ENCODE measurements at places on chromosomes 4 and X.

GRCh38 chr4:170887396-170887795 lies 797.6 kb upstream of the AADAT start:
- DNase-seq, result no peak

DNA sequence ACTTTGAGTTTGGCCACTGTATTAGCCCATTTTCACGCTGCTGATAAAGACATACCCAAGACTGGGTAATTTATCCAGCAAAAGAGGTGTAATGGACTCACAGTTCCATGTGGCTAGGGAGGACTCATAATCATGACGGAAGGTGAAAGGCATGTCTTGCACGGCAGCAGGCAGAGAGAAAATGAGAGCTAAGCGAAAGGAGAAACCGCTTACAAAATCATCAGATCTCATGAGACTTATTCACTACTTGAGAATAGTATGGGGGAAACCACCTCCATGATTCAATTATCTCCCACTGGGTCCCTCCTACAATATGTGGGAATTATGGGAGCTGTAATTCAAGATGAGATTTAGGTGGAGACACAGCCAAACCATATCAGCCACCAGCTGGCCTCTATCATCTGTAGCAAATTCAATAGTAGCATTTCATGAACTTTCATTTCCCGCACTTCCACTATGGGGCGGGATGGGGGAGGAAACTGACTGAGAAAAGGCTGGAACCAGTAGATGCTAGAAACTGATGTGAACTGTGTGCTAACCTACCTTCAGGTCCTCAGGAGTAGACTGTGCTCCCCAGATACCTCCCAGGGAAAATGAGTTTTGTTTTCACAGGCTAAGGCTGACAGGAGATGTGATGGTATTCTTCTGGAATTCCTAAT lies 35.3 kb upstream of the LGI2 start:
- no peak for DNase-seq

DNA sequence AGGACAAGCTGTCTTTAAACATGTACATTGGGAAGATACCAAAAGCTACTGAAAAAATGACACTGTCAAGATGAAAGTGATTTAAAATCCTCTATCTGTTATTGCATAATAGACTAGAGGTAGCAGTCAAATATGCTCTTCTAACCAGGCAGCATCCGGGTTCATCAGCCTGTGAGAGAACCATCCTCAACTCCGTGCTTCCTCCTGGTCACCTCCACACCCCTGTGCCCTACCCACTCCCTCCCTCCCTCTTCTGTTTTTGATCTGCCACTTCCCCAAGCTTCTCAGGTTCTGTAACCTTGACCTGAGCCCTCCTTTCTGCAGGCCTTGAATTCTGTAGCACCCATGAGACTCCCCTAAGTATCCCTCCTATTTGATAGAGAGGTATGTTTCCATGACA lies 5.9 kb downstream of the NOX1 start:
- no peak for DNase-seq

- peak; percentile 9 for DNase-seq
These were observed 763.0 kb downstream of the DMD start for GRCh38 chrX:32448320-32448719.

GRCh38 chrX:7330556-7330955 lies 182.6 kb upstream of the PUDP start:
- no peak for DNase-seq

DNA sequence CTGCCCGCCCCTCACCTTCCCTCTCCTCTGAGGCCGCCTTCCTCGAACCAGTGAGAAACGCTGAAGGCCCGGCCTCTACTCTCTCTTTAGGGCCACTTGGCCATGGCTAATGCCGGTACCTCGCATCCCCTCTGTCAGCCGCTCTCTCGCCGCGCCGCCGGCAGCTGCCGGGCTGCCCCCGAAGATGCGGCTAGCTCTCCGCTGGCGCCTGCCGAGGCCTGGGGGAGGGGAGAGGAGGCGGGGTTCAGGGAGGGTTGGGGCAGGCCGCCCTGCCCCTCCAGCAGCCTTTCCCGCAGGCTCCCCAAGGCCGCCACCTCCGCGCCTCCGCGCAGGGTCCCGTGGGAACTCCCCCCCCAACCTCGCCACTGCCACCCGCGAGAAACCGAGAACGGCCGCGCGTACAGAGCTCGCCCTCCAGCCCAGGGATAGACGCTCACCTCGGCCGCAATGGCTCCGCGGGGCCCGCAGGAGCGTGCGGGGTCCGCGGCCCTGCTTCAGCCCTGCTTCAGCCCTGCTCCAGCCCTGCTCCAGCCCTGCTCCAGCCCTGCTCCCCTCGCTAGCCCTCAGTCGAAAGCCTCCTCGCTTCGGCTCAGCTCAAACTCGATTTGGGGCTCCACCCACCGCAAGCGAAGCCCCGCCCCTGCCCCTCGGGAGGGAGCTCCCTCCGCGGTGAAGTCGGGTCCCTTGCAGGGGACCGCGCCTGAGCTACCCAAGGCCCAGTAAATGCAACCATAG lies at the start of gene HUWE1:
TSS of gene HUWE1 (minus strand) at position 569 of the 735 bp plus-strand sequence. CDS start 32,612 bp downstream, outside the sequence.
- DNase-seq, result peak; percentile 75

GRCh38 chr4:86031927-86032326 lies 327.9 kb downstream of the MAPK10 start:
- DNase-seq, result no peak

DNA sequence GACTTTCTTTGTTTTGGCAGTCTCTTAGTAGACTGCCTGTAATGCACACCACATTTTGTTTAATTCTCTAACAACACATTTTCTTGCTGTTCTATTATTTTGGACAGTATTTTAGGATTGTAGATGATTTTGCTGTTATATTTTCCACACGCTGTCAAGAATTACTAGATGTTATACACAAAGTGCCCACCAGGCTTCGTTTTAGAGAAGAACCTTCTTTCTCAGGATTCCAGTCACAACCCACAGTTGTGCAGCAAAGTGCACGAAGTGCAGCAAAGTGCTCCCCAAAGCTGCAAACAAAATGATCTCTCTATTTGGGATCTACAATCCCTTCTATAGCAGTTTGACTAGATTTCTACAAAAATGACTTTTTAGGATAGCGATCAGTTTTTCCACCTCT lies 2.4 kb downstream of the ZNF141 start:
- DNase-seq, result no peak

DNA sequence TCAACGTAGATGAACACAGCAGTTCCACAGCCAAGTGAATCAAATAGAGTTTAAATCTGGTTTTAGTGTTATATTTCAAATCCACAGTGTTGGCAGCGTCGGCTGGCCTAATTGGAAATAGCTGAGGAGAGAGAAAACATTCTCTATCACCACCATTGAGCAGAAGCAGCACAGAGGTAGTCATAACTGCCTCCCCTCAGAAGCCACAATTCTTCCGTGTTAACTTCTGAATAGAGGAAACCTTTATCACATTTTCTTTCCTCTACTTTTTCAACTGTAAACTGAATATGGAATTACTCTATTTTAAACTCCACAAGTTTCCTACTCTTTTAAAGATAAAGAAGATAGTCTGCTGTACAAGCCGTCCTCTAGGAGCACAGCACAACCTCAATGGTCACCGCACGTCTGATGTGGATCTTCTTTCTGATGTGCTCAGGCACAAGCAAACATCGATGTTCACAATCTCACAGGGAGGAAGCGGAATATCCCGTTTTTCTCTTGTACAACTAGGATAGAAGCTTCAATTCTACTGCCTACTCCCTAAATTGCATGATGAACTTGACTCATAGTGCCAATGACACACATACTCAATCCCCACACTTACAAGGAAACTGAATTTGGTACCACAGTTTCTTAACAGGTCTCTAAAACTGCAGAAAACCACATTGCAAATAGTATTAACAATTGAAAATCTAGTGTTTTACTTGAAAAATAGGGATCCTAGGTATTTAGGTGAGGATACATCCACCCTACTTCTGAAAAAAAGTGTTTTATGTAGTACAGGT lies 217.8 kb upstream of the ETNPPL start:
- no peak for DNase-seq

GRCh38 chr4:37537484-37537883 lies 148.7 kb downstream of the RELL1 start:
- DNase-seq, result no peak

- no peak for DNase-seq
These were observed 30.0 kb downstream of the C4orf50 start for GRCh38 chr4:5988086-5988845.

- DNase-seq, result peak; percentile 80
These were observed 114.9 kb upstream of the TEX13D start for GRCh38 chrX:124217304-124218251.

- DNase-seq, result no peak
These were observed 336.6 kb upstream of the GATB start for GRCh38 chr4:152097371-152097770.

Measured in CD4-positive, alpha-beta T cell treated with Interleukin-4 for 4 hours (primary cell).